ENCODE measurements at places on chromosomes 7 and 10.

GRCh38 chr7:117047496-117047895 lies 94.2 kb downstream of the ST7 start:
- DNase-seq, result no peak

DNA sequence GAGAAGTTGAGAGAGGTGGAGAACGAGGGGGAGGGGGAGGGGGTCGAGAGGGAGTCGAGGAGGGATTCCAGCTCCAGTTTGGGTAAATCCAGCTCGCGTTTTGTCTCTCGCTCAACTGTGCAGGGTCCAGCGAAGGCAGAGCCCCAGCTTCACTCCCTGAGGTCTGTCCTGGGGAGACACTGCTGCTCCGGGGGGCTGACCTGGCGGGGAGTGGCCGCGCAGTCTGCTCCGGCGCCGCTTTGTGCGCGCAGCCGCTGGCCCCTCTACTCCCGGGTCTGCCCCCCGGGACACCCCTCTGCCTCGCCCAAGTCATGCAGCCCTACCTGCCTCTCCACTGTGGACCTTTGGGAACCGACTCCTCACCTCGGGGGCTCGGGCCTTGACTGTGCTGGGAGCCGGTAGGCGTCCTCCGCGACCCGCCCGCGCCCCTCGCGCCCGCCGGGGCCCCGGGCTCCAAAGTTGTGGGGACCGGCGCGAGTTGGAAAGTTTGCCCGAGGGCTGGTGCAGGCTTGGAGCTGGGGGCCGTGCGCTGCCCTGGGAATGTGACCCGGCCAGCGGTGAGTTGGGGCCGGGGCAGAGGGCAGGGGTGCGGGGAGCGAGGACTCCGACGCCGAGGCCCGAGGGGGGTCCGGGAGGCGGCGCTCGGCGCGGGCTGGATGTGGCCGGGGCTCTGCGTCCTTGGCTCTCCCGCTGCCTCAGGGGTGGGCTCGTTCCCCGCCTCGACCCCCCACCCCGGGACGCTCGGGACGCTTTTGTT lies at the start of gene TET1:
TET1 (plus strand) TSS at position 152 of the 757 bp plus-strand sequence. CDS start 12,002 bp downstream, outside the sequence.
- DNase-seq, result no peak

DNA sequence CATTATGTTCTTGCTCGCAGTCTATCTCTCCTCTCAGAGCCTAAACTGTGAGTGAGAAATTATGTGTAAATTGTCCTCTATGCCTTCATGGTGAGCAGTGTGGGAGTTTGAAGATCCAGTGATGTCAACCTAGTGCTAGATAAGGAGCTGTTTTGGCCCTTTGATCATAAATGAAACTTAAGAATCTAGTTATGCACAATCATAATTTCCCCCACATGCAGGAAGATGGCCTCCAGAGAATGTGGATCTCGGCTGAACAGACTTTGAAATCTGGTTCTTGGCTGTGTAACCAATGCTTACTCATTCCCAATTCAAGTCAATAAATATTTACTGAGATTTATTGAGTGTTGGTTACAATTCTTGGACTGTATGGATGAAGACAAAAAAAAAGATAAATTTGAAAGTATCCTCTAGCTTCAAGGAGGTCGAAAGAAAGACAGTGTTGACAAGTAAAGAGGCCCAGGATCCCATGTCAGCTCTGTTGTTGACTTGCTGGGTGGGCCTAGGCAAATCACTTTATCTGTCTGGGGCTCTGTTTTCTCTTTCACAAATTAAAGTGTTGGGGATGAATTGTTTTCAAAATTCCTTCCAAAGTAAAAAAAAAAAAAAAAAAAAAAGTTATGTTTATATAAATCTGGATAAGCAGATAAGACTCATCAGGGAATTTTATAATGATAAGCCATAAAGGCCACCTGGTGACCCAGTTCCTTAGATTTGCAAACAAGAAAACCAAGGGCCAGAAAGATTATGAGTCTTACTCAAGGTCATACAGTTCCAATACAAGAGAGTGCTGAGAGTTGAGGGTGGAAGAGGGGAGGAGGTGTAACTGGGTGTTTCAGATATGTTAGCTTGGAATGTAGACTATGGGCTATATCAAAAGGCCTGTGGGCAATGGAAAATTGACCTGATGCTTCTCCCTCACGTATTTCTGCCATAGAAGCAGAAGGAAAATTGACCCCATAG lies 969.9 kb downstream of the KCNMA1 start:
- DNase-seq, result no peak

DNA sequence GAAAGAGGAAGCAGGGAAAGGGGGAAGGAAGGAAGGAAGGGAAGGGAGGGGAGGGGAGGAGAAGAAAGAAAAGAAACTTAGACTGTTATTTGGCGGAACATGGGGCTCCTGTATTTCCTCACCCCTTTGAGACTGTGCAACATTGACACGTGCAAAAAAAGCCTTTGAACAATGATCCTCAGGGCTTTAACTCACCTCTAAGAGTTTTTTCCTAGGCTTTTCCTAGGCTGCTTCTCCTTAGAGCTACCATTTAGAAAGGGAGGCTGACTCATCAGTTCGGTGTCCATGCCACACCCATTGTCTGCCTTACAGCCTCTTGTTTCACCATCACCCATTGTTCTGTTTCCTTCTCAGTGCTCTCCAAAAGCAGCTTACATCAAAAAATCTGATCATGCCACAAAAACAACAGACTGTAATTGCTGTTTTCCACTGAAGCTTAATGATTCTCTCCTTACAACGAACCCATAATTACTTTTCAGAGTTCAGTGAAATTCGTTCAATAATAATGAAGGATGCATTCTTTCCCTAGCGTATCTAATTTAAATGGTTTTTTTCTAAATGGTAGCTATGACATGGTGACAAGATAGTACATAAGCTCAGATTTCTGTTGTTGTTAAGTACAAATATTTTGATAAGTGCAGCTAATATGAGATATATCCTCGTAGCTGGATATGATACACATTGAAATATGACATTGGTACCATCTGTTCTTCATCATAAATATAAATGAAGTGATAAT lies 90.8 kb downstream of the PRLHR start:
- no peak for DNase-seq

DNA sequence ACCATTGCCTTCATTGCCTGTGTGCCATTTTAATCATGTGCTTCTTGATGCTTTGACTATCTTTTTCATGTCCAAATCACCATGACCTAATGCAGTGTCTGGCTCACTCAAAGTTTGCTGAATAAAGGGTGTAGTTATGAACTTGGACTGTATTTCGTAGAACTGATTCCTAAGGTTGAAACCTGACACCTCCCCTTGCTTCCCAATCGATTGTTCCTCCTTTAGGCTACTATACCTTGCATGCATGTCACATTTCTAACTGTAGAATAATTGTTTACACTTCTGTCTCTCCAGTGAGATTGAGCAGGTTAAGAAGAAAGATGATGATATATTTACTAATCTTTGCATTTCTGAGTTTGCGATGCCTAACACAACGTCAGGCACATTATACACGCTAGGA lies 41.0 kb upstream of the CDK1 start:
- no peak for DNase-seq

DNA sequence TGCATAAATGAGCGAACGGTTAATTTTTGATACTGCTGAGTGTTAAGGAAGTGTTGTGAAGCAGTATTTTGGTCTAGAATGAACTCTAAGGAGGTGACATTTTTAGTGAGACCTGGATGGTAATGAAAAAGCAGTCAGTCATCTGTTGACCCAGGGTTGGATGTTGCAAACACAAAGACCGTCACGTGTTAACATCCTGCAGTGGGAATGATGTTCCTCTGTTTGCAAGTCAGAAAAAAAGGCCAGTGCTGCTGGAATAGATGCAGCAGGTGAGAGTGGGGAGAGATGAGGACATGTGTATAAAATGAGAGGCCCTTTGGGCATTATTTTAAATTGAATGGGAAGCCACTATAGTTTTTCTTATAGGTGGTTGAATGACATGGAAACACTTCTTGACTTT lies 39.3 kb downstream of the INSYN2A start:
- no peak for DNase-seq

DNA sequence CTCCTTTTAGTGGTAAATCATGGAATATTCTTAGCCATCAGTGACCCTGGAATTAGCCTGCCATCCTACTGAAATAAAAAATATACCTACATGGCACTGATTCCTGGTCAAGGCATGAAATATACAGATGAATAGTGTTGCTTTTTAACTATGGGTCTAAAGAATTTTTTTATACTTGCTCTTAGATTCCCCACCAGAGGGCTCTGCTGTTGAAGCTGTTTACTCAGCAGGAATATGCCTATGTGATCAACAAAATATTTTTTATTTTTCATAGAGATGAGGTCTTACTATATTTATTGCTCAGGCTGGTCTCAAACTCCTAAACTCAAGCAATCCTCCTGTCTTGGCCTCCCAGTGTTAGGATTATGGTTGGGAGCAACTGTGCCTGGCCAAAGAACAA lies 13.5 kb downstream of the ZC3HC1 start:
- DNase-seq, result no peak

DNA sequence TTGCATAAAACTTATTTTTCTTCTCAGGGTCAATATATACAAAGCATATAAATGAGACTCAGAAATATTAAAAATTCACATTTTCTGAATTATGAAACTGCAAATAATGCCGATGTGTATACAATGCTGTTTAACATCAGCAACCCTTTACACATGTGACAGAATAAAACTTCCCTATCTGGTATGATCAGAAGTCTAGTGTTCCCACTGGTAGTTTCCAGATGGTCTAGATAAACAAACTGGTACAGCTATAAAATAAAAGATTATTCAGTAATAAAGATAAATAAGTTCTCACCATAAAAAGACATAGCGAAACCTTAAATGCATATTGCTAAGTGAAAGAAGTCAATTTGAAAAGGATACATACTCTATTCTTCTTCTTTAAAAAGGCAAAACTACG lies 7.9 kb downstream of the POLR1F start:
- no peak for DNase-seq

DNA sequence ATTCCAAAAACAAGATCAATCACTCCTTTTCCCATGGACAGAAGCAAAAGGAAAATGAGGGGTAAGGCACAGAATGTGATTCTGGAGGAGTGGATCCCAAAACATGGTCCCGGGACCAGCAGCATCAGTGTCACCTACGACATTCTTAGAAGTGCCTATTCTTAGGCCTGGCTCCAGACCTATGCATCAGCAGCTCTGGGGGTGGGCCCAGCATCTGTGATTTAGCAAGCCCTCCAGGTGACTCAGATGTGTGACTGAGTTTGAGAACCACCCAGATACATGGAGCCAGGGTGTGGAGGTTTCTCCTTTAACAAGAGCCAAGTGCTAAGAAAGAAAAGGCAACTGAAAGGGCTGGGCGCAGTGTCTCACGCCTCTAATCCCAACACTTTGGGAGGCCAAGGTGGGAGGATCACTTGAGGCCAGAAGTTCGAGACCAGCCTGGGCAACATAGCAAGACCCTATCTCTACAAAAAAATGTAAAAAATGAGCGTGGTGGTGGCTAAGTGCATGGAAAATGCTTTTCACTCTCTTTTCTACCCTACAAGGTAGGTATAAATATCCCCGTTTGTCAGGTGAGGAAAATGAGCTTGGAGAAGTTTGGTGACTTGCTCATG lies 17.1 kb upstream of the ARPC1A start:
- DNase-seq, result no peak

- no peak for DNase-seq
Observed at GRCh38 chr10:119762035-119762434, 36.2 kb downstream of the INPP5F start.

DNA sequence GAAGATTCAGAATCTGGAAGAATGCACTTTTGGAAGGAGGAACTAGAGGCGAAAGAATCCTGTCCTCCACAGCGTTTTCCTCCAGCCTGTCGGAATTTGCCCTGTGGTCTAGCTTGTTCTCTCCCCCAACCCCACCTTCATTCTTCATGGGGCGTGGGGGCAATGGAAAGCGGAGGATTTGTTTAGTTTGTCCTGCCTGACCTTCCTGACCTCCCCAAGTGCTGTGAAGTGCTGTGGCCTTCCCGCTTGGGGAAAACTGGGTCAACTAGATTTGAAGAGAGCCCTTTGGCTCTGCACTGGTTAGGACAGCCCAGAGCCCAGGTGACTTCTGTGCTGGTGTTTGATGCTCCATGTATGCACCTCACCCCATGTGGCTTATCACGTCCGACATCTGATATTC lies 49.1 kb downstream of the GATA3 start:
- DNase-seq, result no peak

DNA sequence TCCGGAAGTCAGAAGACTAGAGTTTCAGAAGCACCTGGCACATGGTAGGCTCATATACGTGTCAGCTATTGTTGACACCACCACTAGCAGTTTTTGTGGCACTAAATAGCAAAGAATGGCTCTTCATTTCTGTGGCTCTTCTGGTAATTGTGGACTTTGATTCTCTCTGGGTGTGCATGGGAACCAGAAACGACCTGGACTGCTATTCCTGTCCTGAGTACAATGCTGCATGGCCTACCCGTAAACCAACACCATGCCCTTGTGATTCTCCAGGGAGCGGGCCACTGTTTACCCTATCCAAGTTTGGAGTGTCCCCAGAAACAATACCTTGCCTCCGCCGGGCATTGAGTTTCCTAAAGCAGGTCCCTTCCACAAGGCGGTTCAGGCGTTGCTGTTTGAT lies 162.9 kb upstream of the AOAH start:
- DNase-seq, result no peak

DNA sequence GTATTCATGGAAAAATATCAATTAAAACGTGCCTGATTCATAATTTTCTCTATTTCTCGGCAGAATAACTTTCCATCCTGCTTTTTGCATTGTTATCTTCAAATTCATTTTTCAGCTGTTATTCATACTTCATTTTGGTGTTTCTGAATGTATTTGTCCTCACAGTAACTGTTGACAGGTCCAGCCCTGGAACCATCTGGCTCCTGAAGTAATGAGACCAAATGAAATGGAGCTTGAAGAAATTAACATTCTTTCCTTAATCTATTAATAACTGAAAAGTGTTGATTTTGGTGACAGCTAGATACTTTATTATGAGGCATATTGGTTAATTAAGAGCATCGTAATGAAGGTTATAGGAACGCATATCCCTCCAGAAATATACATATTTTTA lies 257.0 kb upstream of the MINDY3 start:
- DNase-seq, result no peak

DNA sequence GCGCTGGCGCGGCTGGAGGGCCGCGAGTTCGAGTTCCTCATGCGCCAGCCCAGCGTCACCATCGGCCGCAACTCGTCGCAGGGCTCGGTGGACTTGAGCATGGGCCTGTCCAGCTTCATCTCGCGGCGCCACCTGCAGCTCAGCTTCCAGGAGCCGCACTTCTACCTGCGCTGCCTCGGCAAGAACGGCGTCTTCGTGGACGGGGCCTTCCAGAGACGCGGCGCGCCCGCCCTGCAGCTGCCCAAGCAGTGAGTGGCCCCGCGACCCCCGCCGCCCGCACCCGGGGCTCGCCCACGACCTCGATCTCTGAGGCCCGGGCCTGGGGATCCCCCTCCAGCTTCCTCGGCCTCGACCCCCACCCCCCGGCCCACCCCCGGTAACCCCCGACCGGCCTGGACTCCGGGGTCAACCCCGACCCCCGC lies 537 bp downstream of the FOXK1 start:
- peak; percentile 37 for DNase-seq

GRCh38 chr7:106818736-106819135 lies 46.3 kb upstream of the PIK3CG start:
- no peak for DNase-seq

GRCh38 chr7:92178928-92179924 lies at the start of gene LRRD1:
Gene LRRD1, minus strand, starts transcription at chr7:92179142. Its CDS starts 13,940 bp downstream, at chr7:92165202.
- DNase-seq, result peak; percentile 82

- DNase-seq, result no peak
Observed at GRCh38 chr10:31921031-31921430, 7.6 kb downstream of the ARHGAP12 start.

Data from hematopoietic multipotent progenitor cell treated with erythropoietin and hydrocortisone succinate and interleukin-3 and kit ligand, for 8 days (in vitro differentiated cells).